ENCODE measurements at places on chromosomes 11 and 22.
A peak's percentile ranks its signal among the peaks of the same experiment; 100 is the strongest.

- no peak for DNase-seq
Measured at GRCh38 chr11:64040684-64041322, 5.1 kb downstream of the FLRT1 start.

- DNase-seq = no peak
Measured at GRCh38 chr11:31877863-31878262, 66.7 kb upstream of the PAX6 start.

GRCh38 chr11:111438846-111439520, 59.9 kb upstream of the POU2AF1 start:
- DNase-seq = no peak

- DNase-seq = no peak
Measured at GRCh38 chr11:1345737-1346513, 36.5 kb upstream of the TOLLIP start.

GRCh38 chr11:64449381-64450167, 90.6 kb downstream of the RPS6KA4 start:
- peak; percentile 70 for DNase-seq

Data from activated CD4-positive, alpha-beta T cell treated with anti-CD3 and anti-CD28 coated beads, Interleukin-2, amount 50 U/mL, for 1 hour (primary cell).